ENCODE measurements at places on chromosomes 11 and 22.

GRCh38 chr11:70292863-70293262, 22.4 kb downstream of the PPFIA1 start:
- DNase-seq = no peak

DNA sequence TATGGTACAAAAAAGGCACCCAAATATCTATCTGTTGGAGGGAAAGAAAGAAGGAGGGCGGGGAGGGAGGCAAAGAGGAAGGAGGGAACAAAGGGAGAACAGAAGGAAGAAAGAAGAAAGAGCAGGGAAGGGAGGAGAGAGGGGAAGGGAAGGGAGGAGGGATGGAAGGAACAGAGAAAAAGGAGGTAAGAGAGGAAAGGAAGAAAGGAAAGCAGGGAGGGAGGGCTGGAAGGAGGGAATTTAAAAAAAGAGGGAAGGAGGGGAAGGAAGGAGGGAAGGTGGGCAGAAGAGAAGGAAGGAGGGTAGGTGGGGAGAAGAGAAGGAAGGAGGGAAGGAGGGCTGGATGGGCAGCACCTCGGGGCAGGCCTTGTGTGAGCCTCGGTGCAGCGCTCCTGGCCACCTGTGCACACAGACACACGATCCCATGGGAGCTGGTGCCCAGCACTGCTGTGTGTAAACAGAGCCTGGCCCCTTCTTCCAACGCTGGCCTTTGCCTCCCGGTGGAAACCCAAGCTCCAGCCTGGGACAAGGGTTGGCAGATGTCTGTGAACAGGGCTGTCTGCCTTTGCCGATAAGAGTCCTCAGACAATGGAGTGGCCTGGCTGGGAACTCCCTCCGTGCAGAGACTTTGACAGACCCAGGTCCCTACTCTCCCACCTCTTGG, 23.2 kb downstream of the SMIM38 start:
- no peak for DNase-seq

- no peak for DNase-seq
Measured at GRCh38 chr11:131350872-131351271, 19.5 kb upstream of the NTM start.

DNA sequence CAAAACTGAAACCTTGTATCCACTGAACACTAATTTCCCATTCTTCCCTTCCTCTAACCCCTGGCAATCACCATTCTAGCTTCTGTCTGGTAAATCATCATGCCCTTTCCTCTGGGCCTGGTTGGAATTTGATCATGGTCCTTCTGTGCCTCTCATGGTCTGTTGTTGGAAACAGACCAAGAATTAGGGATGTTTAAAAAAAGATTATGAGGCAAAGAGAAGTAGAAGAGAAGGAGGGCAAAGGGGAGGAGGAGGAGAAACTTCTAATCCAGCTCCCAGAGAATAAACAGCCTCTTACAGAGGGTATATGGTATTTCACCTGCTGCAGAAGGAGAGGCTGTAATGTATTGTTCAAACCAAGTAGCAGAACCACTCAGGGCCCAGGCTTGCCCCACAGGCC, 10.6 kb downstream of the BCO2 start:
- DNase-seq = no peak

DNA sequence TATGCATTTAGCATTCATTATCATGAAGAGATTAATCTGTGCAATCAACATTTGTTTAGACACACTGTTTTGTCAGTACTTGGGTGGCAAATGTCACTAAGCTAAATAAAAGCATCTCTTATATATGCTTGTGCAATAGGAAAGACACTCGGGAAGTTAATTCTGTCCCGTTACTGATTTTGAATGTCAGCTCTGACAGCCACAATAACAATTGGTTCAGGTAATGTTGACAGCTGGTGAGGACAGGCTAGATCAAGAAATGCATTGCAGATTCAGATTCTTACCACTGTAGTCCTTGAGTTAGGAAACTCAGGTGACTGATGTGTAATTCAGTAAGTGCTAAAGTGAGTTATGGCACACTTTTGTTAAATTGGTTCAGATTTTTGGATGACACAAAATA, 523.8 kb upstream of the FAT3 start:
- no peak for DNase-seq

DNA sequence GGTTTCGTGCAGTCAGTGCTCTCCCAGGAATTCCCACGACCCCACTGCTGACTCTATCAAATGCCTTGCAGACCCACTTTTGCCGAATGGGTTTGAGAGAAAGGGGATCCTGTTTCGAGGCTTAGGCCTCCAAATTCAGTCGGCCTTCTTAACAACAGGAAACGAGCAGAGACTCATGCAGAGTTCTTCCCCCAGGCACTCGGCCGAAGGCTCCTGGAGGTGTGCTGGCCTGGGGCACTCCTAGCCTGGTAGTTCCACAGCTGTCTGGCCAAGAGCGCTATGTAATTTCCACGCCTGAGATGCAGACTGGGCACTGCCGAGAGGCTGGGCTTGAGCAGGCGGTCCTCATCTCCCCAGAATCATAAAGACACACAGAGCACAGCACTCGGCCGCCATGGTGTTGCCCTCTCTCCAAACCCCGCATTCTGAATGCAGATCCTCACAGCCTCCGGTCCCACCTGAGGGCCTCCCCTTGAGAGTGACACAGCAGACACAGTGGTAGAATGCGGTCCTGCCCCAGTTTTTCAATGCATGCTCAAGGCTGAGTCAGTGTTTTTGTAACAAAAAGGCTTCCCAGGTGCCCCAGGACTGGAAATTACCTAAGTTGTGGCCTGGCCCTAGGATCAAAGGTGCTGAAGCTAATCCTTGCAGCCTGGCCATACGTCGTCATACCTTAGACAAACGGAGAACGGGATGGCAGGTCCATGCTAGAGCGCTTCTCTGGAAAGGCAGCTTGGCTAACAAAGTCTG, 30.2 kb upstream of the BID start:
- no peak for DNase-seq

GRCh38 chr11:61828379-61828628, 204 bp downstream of the FADS2 start:
- no peak for DNase-seq

DNA sequence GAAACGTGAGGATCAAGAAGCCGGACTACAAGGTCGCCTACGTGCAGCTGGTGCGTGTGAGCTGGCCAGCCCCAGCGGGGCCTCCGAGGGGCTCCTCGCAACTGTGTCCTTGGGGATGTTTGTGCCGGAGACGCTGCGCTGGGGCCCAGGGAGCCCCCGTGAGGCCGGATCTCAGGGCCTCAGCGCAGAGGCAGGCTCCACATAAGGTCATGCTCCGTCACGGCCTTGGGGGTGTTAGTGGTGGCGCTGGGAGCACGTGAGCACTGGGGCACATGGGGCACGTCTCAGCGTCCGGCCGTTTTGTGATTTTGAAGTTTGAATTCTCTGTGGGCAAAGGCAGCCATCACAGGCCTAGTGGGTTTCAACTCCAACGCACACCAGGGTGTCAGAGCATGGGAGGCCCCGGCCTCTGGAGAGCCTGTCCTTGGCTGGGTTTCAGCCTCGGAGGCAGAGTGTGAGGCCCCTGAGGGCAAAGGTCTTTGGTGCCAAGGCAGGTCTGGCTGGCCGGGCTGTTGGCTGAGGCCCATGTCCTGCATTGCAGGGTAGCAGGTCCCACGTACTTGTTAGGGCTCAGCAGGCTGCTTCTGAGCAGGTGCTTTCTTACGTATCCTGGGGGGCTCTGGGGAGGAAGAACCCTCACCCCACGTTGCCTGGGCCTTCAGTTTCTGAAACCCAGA, 5.8 kb downstream of the MRPL23 start:
- no peak for DNase-seq

- DNase-seq = no peak
Measured at GRCh38 chr22:50072714-50073538, 12.3 kb downstream of the MLC1 start.

GRCh38 chr22:37697538-37697835, 639 bp downstream of the TRIOBP start:
- no peak for DNase-seq

DNA sequence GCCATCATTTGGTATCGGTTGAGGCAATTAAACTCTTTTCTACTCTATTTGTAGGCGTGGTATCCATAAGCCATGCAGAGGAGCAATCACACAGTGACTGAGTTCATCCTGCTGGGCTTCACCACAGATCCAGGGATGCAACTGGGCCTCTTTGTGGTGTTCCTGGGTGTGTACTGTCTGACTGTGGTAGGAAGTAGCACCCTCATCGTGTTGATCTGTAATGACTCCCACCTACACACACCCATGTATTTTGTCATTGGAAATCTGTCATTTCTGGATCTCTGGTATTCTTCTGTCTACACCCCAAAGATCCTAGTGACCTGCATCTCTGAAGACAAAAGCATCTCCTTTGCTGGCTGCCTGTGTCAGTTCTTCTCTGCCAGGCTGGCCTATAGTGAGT, 8.4 kb downstream of the OR9G4 start:
- no peak for DNase-seq

DNA sequence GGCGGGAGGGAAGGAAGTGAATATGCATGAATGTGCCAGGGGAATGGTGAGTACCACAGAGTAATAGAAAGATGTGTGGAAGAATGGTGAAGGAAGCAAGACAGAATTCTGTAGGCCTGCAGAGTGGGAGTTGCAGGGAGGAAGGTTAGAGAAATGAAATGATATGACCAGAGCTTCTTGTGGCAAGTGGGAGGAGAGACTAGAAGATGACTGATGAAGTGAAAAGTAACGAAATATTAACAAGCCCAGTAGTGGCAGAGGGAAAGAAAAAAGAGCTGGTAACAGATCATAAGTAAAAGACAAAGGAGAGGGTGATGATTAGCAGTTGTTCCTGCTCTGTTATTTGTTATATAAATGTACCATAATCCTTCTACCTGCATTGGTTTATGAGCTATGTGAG, 1.0 kb upstream of the ALKBH8 start:
- no peak for DNase-seq

- no peak for DNase-seq
Measured at GRCh38 chr11:84044706-84045105, 758.5 kb upstream of the CCDC90B start.

- no peak for DNase-seq
Measured at GRCh38 chr11:72955466-72955865, 141.3 kb downstream of the ATG16L2 start.

All from stimulated activated CD8-positive, alpha-beta memory T cell treated with anti-CD3 and anti-CD28 coated beads, Interleukin-12 subunit alpha, Interleukin-12 subunit beta, amount 100 ng/mL, for 4 hours (primary cell).